ENCODE measurements at places on chromosomes 1 and 21.

DNA sequence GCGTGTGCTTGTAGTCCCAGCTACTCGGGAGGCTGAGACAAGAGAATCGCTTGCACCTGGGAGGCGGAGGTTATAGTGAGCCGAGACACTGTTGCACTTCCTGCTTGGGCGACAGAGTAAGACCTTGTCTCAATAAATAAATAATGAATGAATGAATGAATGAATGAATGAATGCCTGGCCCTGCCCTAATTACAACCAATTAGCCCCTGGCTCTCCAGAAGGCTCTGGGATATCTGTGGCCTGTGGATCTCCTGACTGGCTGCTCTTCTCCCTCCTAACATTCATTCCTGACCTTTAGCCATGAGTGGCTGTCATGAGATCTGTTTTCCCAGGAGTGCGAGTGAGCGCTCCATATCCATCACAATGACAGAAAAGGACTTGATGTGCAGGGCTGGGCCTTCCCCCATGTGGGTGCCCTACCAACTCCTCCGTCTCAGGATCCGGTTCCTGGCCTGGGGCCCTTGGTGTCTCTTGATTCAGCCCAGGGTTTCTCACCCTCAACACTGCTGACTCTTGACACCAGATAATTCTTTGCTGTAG is 243.6 kb upstream of the TMEM51 start:
- DNase-seq: no peak

DNA sequence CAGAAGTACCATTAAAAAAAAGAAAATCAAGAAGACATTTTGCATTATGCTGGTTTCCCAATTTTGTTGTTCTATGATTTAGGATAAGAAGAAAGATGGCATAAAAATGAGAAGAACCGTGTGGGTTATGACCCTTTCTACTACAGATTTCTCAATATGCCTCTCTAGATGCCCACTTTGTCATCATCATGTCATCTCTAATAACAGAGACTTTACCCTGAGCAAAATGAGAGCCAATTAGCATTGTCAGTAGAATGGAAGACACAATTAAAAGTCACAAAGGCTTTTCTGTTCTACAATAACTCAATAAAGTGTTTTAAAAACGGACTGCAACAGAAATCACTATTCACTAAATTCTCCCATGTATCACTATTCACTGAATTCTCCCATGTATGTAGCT is 85.5 kb downstream of the RAB3GAP2 start:
- DNase-seq: no peak

DNA sequence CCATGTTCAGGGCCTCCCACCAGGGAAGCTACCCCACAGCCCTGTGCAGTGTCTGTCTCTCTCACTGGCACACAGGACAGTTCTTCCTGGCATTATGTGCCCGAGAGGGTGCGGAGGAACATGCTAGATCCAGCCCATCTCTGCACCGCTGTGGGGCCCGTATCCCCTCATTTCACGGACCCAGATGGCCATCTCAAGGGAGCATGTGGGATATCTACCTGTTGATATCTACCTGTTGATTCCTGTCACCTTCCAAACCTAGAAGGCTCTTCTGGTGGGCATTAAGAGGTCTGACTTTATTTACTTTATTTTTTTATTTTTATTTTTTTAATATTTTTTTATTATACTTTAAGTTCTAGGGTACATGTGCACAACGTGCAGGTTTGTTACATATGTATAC is 11.7 kb downstream of the PIK3CD start:
- no peak for DNase-seq

DNA sequence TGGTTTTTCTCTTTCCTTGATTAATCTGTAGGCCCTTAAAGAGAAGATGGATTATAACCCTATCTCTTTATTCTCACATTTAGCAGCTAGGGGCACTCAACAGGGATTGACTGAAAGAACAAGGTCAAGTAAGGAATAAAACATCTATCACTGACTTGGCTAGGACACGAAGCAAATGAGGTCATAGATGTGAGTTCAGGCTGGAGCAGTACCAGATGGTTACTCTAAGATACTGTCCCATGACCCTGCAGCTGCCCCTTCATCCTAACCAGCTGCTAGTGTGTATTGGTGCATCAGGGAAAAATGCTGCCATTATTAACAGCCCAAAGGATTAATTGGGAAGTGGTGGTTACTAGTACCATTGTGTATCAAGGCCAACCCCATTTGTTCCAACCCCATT is 221.9 kb downstream of the CTH start:
- DNase-seq: no peak

DNA sequence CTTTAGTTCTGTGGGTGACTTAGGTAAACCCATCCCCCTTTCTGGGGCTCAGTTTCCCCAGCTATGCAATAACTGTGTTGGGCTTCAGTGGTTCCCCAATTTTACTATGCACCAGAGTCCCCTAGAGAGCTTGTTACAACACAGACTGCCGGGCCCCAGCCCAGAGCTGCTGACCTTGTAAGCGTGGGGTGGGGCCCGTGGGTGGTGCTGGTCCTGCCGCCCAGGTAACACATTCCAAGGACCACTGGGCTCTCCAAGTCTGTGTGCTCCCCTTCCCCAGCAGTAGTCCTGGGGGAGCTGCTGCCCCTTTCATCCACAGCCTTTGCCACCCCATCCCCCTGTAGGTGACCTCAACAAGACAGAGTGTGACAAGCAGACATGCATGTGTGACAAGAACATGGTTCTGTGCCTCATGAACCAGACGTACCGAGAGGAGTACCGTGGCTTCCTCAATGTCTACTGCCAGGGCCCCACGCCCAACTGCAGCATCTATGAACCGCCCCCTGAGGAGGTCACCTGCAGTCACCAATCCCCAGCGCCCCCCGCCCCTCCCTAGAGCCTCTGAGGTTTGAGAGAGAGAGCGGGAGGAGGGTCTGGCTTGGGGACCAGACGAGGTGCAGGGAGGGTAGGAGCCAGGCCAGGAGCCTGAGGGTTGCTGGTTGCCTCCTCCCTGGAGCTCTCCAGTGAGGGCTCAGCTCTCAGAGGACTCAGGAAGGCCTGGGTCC is 8.9 kb downstream of the PLA2G2F start:
- DNase-seq: no peak
